ENCODE measurements at places on chromosomes 1 and 21. TPM values are rescaled to one million over a fixed set of nuclear protein-coding genes. Genes with fewer than 3 reads are reported as not detected.
A peak's percentile ranks its signal among the peaks of the same experiment; 100 is the strongest.

- no peak for DNase-seq
Measured at GRCh38 chr1:240772131-240772530, 160.2 kb upstream of the GREM2 start.

DNA sequence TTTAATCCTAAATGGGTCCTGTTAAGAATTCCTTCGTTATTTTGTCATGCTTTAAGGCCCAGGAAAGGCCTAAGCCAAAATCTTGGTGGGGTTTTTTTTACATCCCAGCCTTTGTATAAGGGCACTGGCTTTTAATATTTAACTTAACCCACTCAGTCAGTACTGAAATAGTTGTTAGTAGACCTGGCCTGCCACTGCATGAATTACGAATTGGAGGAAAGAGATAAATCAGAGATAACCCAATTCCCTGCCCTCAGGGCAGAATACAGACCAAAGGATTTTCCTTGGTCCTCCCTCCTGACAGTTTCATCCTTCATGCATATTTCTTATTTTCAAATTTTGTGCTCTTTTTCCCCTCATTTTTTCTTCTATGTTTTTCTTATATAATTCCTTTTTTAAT lies 193.0 kb downstream of the FASLG start:
- DNase-seq: no peak

DNA sequence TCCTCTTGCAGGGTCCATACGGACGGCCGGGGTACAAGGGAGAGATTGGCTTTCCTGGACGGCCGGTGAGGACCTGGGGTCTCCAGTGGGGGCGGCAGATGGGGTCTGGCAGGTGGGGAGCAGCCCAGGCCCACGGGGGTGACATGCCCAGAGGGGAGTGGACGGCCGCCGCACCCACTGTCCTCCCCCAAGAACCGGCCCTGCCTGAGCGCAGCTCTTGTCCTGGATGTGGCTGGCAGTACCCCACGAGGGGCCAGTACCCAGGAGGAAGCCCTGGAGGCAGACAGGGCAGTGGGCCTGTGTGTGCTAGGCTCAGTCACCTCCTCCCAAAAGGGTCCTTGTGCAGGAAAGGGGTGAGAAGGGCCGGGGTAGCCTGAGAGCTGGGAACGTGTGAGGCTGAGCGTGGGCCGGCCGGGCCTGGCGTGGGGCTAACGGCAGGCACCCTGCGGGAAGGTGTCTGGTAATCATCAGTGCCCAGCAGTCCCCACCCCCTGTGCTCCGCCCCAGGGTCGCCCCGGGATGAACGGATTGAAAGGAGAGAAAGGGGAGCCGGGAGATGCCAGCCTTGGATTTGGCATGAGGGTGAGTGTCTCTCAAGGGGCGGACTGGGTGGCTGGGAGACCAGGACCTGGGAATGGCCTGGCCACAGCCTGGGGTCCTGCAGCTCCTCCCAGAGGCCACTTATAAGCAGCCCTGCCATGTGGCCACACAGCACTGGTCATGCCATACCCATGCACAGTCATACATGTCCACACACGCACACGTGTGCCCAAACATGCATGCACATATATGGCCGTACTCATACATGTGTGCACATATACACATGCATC lies 47.2 kb downstream of the SLC19A1 start:
- peak; percentile 41 for DNase-seq

The UBE2G2 gene
- total RNA-seq: 79.5 TPM

The RNU1-4 gene
- 7,231 TPM for total RNA-seq
